ENCODE measurements at places on chromosomes 6 and 20. TPM values are rescaled to one million over a fixed set of nuclear protein-coding genes. Genes with fewer than 3 reads are reported as not detected.

Gene CTCFL
- not detected for total RNA-seq

Gene SOX18
- 0.13 TPM for total RNA-seq

DNA sequence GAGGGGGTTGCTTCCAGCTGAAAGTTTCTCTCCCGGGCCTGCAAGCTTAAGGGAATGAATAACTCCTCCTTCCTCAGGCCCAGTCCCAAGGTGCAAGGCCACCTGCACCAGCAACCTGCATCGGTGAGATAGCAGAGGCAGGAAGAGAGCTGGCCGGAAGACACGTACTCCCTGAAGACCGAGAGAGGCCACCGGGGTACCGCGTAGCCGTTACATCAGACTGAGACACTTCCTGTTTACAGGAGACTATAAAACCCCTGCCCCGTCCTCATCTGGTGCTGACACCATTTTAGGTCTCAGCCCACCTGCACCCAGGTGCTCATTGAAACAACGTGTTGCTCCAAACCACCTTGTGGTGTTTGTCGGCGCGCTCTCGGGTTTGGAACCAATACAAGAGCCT is 60.5 kb upstream of the PRND start:
- H3K4me3 ChIP-seq = no peak overlapping the region
- H3K4me1 ChIP-seq = peaks cover 35% of the 10 kb centered on the region
- H3K27me3 ChIP-seq = peaks cover 20% of the 10 kb centered on the region
- peak; percentile 53 for DNase-seq

DNA sequence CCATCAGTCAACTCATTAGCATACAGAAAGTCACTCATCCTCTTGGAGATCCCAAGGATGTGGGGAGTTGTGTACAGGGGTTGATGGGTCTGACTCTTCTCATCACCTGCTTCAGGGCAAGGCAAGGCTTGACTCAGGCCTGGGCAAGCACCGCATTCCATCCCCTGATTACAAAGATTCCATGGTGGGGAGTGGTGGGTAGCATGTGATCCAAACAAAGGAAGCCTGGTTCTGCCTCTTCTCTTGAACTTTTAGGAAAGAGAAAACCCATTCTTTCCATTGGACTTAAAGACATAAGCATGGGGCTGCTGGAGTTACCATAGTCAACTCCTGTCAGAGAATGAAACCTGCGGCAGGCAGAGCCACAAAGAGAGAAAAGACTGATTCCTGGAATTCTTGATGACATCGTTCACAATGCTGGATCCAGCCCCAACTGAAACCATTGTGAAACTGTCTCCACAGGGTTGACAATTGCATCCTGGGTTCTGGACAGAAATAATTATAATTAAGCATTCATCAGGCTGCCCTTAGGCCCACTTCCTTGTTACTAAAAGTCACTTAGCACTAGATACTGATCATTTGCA is 235.8 kb upstream of the KCNG1 start:
- no peak overlapping the region for H3K27ac ChIP-seq
- no peak overlapping the region for H3K4me3 ChIP-seq
- H3K36me3 ChIP-seq = no peaks in the 10 kb centered on the region
- no peaks in the 10 kb centered on the region for H3K4me1 ChIP-seq

GRCh38 chr20:53800883-53801604 is 207.4 kb upstream of the ZNF217 start:
- H3K36me3 ChIP-seq = no peaks in the 10 kb centered on the region
- no peak for DNase-seq
- no peak overlapping the region for H3K27ac ChIP-seq

DNA sequence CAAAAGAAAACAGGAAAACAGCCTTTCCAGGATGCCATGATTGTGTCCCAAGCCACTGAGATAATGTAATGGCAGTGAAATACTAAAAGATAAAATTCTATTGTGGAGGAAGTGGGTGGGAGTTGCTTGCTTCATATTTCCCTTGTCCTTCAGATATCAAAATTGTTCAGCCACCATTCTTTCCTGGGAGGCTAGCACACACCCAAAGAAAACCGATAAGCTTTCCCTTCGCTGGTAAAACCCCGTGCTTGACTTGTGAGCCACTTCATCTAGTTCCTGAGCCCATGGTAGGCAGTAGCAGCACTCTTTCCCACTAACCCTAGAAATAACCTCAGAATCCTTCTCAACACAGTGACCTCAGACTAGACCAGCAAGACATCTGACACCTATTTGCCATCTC is 357.4 kb upstream of the PLCB4 start:
- H3K4me1 ChIP-seq = no peaks in the 10 kb centered on the region
- no peaks in the 10 kb centered on the region for H3K27me3 ChIP-seq
- DNase-seq = no peak

DNA sequence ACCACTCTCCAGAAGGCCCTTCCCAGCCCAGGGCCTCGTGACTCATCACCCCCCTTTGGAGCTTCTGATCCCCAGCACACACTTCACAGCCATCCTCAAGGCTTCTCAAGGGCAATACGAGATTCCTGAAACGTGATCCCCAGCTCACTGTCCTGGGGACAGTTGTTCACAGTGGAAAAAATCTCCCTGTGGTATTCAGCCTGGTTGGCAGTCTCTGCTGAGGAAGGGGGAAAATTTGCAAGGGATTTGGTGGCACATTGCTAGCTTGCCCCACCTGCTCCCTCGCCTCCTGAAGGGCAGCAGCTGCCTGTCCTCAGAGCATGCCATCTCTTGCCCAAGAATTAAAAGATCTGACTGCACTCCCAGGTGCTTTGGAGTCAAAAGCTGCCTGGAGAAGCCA is 20.7 kb upstream of the PKHD1 start:
- H3K27me3 ChIP-seq = peaks cover 11% of the 10 kb centered on the region
- no peaks in the 10 kb centered on the region for H3K36me3 ChIP-seq
- no peak overlapping the region for H3K27ac ChIP-seq
- no peak for DNase-seq
- no peaks in the 10 kb centered on the region for H3K4me1 ChIP-seq

DNA sequence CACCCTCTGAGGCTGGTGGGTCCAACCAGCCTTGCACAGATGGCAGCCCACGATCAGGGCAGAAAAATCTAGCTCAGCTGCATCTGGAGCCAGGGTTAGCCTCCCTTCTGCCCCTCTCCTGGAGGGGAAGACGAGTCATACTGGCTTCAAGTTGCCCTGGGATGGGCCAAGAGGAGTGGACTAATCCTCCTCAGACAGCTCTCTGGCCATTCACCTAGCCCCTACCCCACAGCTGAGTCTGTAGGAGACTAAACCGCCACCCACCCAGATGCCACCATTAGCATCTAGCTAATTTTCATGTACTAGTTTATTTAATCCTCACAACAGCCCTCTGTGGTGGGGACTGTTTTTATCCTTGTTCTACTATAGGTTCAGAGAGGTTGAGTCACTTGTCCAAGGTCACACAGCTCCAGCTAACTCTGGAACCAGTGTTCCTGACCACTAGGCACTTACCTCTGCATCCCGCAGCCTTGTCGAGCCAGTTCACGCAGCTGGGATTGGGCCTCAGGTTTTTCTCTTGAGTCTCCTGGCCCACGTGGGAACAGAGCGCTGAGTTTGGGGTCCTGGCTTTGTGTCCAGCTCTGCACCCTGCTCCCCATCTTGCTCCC is 48.5 kb upstream of the CCDC167 start:
- H3K36me3 ChIP-seq = no peaks in the 10 kb centered on the region
- peak overlapping the region; percentile 77 for H3K27ac ChIP-seq
- DNase-seq = no peak
- H3K4me3 ChIP-seq = no peak overlapping the region

- H3K4me1 ChIP-seq = peaks cover 8% of the 10 kb centered on the region
- H3K27ac ChIP-seq = no peak within 1 kb of the TSS
- peak within 1 kb of the TSS; percentile 78 for H3K4me3 ChIP-seq
- H3K27me3 ChIP-seq = peaks cover 25% of the 10 kb centered on the region
- peaks cover 2% of the 10 kb centered on the region for H3K36me3 ChIP-seq
Measured at GRCh38 chr6:89117211-89118108, at the start of gene SRSF12. TSS of gene SRSF12 (minus strand) at chr6:89118071. CDS start at chr6:89117887, 184 bp downstream.

GRCh38 chr20:49979030-49979832 is 3.5 kb upstream of the SNAI1 start:
- no peak overlapping the region for H3K4me3 ChIP-seq
- no peaks in the 10 kb centered on the region for H3K36me3 ChIP-seq
- H3K27me3 ChIP-seq = peaks cover 20% of the 10 kb centered on the region
- H3K27ac ChIP-seq = no peak overlapping the region
- DNase-seq = peak; percentile 71

GRCh38 chr6:157650261-157650640 is 172.8 kb upstream of the SNX9 start:
- H3K27me3 ChIP-seq = no peaks in the 10 kb centered on the region
- peaks cover 26% of the 10 kb centered on the region for H3K36me3 ChIP-seq
- peaks cover 27% of the 10 kb centered on the region for H3K4me1 ChIP-seq
- no peak overlapping the region for H3K27ac ChIP-seq
- no peak for DNase-seq
- no peak overlapping the region for H3K4me3 ChIP-seq

GRCh38 chr20:24870881-24871280 is 78.2 kb upstream of the CST7 start:
- H3K4me1 ChIP-seq = no peaks in the 10 kb centered on the region
- peaks cover 3% of the 10 kb centered on the region for H3K27me3 ChIP-seq
- DNase-seq = no peak
- no peaks in the 10 kb centered on the region for H3K36me3 ChIP-seq

GRCh38 chr20:44207126-44207723 is 3.3 kb downstream of the OSER1 start:
- peaks cover 48% of the 10 kb centered on the region for H3K4me1 ChIP-seq
- H3K4me3 ChIP-seq = no peak overlapping the region
- H3K27me3 ChIP-seq = no peaks in the 10 kb centered on the region
- no peak for DNase-seq

DNA sequence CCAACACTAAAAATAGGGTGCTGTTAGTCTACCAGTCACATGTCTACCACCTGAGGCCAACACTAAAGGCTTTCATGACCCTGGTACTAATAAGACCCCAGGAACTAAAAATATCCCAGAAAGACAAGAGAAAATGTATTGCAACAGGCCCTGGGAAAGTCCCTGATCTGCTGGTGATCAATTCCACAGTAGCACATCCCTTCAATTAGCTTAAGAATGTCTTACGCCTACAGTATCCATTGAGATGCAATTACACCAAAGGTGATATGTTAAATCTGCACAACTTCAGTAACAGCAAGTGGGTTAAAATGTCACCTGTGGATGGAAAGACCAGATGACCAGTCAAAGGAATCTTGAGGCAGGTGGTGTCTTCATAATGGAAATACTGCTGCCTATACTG is 3.1 kb downstream of the SEMG1 start:
- peaks cover 25% of the 10 kb centered on the region for H3K27me3 ChIP-seq
- DNase-seq = no peak
- no peaks in the 10 kb centered on the region for H3K36me3 ChIP-seq
- H3K4me3 ChIP-seq = no peak overlapping the region
- H3K27ac ChIP-seq = no peak overlapping the region

All from activated CD8-positive, alpha-beta T cell treated with anti-CD3 and anti-CD28 coated beads, Interleukin-2, amount 10 ng/mL, durations not matched to agents 7 days and 5 days (primary cell).